ENCODE measurements at places on chromosomes 16 and 17.

- no peak for DNase-seq
Observed at GRCh38 chr16:56281249-56281805, 90.0 kb downstream of the GNAO1 start.

DNA sequence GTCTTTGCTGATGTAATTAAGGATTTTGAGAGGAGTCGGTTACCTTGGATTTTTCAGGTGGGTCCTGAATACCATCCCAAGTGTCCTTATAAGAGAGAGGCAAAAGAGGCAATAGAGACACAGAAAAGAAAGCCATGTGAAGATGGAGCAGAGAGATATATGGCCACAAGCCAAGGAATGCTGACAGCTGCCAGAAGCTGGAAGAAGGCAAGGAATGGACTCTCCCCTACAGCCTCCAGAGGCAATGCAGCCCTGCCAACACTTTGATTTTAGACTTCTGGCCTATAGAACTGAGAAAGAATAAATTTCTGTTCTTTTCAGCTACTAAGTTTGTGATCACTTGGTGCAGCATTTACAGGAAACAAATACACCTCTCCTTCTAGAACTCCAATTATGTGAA, 8.2 kb upstream of the RNFT1 start:
- DNase-seq, result no peak

DNA sequence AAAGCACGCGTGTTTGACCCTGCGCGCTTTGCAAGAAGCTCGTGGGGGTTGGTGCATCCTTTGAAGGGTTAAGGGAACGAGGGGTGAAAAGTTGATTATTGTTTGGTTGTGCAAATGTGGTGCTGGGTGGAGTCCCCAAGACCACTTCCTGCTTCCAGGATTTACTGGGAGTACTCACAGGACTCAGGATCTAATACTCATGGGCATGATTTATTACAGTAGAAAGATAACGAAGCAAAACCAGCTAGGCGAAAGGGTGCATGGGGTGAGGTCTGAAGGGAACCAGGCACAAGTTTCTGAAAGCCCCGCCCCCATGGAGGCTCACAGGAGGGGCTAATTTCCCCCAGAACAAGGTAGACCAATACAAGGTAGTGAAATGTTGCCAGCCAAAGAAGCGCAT, 58.8 kb downstream of the RPTOR start:
- no peak for DNase-seq

DNA sequence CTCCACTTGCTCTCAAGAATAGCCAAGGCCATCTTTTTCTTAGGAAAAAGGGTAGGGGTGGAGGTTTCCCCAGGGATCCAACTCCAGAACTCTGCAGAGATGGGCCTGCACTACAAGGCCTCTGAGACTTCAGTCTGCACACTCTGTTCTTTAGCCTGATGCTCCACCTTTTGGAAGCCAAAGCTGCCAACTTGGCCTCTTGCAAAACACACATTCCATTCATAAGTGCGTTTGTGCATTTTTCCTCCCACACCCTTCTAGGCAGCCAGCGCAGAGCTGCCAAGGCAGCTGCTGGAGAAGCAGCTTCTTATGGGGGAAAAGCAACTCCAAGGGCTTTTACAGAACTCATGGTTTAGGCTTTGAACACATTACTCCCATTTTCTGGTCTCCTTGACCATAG, 45.3 kb downstream of the REXO5 start:
- DNase-seq, result no peak

DNA sequence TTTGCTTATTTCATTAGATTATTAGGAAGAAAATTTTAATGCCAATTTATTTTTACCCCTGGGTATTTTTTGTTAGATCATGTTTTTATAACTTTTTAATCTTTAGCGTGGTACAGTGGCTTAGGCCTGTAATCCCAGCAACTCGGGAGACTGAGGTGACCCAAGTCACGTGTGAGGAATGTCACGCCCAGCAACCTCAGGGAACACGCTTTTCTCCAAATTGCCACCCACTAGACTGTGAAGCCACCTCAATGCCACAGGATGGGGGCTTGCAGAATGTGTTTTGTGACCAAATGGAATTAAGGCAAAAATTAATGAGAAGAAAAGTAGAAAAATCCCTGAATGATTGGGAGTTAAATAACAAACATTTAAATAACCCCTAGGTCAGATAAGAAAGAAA, 141.8 kb downstream of the LAT start:
- no peak for DNase-seq

DNA sequence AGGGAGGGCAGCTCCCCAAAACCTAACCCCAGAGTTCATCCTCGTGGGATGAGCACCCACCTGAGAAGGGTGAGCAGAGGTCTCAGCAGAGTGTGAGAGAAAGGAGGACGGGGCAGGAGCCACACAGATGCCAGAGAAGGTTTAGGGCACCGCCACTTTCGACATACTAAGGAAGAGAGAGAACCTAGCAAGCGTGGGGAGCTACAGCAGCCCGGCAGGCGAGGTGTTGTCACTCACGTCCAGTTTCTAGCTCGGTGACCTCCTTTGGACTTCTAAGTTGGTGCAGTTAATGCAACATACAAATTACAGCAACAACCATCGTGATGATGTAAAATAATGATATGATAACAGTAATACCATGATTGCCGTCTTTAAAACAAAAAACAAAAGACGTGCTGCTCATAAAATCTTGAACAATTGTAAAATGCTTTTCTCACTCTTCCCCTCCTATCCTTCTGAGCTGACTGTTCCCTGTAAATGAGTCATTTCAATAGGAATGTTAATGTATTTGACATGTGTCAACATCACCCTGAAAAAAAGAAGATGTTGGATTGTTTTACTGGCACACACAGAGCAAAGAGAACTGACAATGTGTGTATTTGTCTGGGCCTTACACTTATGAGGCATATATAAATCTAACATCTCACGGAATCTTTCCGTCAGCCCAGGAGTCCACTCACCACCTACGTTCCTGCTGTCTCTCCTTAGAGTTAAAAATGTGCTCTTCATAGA, 158.2 kb upstream of the MAF start:
- no peak for DNase-seq

- DNase-seq, result no peak
Observed at GRCh38 chr17:82103553-82104451, 5.8 kb upstream of the FASN start.

- peak; percentile 43 for DNase-seq
Observed at GRCh38 chr17:47615766-47616424, 33.8 kb upstream of the KPNB1 start.

- no peak for DNase-seq
Observed at GRCh38 chr17:77907497-77908461, 50.7 kb upstream of the TNRC6C start.

DNA sequence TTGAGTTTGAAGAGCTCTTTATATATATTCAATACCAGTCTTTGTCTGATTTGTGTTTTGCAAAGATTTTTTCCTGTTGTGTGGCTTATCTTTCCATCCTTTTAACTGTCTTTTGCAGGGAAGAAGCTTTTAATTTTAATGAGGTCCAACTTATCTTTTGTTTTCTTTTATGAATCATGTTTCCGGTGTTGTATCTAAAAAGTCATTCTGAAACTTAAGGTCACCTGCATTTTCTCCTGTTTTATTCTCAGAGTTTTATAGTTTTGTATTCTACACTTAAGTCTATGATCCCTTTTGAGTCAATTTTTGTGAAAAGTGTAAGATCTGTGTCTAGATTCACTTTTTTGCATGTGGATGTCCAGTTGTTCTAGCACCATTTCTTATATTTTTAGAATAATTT, 24.6 kb upstream of the COX10 start:
- DNase-seq, result no peak

GRCh38 chr16:67995423-67995822, 3.9 kb downstream of the DPEP2 start:
- DNase-seq, result no peak

DNA sequence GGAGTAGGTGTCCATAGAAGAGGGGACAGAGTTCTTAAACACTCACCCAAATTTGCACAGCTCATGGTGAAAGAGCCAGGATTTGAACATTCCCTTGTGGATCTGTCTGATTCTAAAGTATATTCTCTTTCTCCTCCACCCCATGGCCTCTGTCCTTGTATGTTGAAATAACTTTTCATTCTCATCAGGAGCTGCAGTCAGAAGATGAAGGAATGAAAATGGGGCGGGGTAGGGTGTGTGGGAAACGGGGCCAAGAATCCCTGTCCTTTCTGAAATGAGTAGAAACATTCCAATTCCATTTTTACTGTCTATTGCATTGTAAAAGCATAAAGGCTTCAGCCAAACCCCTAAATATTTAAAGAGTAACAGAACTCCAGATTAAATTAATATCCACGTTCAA, 42.8 kb downstream of the NOG start:
- no peak for DNase-seq

- DNase-seq, result no peak
Observed at GRCh38 chr17:49369760-49370159, 7.7 kb upstream of the ZNF652 start.

GRCh38 chr17:73249700-73250099, 12.0 kb downstream of the CPSF4L start:
- DNase-seq, result no peak

GRCh38 chr16:68013440-68013839, 2.3 kb downstream of the DPEP2NB start:
- no peak for DNase-seq

- no peak for DNase-seq
Observed at GRCh38 chr16:3587547-3588110, 10.4 kb upstream of the NLRC3 start.

GRCh38 chr17:8859027-8859803, 8.3 kb downstream of the PIK3R6 start:
- no peak for DNase-seq

GRCh38 chr16:19153876-19154275, 14.2 kb upstream of the SYT17 start:
- DNase-seq, result no peak

- no peak for DNase-seq
Observed at GRCh38 chr16:65967376-65967775, 399.1 kb upstream of the CDH5 start.

DNA sequence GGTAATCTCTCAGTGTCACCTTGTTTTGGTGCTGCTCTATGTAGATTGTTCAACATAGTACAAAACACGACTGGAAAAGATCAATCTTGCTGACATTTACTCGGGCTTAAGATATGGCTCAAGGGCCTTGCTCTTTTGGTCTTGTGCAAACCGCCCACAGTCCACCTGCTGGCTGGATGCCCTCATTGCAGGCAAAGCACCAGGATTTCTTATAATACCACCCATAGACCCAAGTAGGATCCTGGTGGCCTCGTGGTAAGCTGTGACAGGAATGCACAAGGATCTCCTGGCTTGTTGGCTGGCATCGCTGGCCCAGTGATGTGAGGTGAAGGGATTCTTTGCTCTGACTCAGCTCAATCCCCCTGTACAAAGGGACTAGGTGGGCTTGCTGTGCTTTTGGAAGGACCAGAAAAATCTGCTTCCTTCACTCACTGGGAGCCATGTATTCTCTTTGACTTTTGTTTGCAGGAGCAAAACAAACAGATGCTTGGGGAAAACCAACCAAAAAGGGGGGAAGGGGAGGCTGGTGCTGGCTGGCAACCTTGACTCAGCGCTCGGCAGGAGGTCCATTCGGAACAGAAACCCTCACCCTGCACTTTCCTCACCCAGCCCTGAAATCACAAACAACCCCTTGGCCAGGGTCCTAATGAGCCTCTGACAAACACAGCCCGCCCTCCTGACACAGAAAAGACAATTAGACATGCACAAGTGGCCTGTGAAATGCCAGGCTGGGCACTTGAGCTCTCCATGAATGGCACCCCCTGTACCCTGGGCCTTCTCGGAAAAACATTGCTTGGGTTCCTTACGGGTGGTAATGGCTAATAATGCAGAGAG, 36.6 kb upstream of the MED9 start:
- peak; percentile 59 for DNase-seq

DNA sequence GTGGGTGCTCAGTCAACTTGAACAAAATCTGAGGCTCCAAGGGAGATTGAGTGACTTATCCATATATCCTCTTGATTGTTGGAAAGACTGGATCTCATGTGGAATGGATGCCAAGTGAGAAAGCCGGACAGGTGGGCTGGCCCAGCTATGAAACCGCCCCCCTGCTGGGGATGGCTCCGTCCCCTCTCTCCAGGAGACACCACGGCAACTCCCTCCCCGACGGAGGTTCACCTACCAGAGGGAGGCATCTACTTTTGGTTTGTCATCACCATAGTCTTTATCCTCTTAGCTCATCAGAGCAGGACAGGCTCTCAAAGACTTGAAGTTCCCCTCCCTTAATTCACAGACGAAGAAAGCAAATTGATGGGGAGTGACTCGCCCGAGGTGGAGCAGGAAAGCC, 1.8 kb upstream of the ALG1 start:
- DNase-seq, result no peak

- no peak for DNase-seq
Observed at GRCh38 chr16:89697161-89697615, 4.3 kb downstream of the SPATA2L start.

DNA sequence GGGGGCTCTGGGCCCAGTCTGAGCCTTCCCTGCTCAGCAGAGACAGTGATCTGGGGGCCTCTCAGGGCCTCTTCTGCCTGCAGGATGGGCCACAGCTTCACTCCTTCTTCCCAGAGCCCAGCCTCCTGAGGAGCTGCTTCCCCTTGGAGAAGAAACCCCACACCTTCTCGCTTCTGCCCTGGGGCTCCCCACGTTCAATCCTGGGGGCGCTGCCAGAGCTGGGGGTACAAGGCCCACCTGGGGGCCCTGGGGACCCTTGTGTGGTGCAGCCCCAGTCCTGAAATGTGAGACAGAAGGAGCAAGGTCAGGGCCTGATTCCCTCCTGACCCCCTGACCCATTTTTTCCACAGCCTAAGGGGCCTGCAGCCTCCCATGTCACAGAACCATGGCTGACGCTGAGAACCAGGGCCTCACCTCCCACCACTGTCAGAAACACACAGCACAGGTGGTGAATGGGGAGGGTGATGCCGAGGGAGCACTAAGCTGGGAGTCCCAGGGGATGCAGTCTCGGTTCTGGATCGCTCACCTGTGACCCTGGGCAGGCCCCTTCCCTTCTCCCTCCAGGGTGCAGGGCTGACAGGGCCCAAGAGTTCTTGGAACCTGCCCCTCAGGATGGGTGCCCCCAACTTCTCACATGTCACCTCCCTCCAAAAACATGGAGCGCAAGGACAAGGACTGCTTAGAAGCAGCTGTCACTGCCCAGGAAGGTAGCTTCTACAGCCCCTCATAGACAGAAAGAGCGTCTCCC, 21.6 kb upstream of the MPO start:
- DNase-seq, result no peak

DNA sequence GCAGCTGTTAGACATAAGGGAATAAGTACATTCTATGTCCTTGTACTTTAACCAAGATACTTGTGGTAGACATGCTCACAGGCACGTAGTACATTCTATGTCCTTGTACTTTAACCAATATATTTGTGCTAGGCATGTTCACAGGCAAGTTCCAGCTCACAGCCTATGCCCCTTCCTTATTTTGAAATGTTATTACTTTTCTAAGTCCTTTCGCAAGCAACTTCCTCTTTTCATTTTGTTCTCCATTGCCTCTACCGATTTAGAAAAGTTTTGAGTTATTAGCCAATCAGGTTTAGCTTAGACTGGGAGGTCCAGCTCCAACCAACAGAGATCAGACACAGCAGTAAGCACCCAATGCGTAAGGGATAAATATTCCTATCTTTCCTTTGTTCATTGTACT, 60.1 kb upstream of the NUDT7 start:
- no peak for DNase-seq

DNA sequence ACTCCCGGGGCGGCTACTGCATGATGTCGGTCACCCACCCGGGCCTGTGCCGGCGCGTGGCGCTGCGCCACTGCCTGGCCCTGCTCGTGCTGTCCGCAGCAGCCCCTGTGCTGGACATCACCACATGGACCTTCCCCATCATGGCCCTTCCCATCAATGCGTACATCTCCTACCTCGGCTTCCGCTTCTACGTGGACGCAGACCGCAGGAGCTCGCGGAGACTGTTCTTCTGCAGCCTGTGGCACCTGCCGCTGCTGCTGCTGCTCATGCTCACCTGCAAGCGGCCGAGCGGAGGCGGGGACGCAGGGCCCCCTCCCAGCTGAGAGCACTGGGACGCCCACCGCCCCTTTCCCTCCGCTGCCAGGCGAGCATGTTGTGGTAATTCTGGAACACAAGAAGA, 29.8 kb downstream of the CDRT15 start:
- no peak for DNase-seq
